ENCODE measurements at places on chromosomes 16 and 17.

GRCh38 chr17:50076591-50077235, 18.4 kb upstream of the PDK2 start:
- peaks cover 58% of the 10 kb centered on the region for H3K36me3 ChIP-seq
- peaks cover 5% of the 10 kb centered on the region for H3K27me3 ChIP-seq
- peaks cover 11% of the 10 kb centered on the region for H3K4me1 ChIP-seq
- H3K27ac ChIP-seq: no peak overlapping the region
- DNase-seq: no peak

GRCh38 chr17:2636169-2636930, 42.9 kb downstream of the PAFAH1B1 start:
- no peak for DNase-seq
- peak overlapping the region; percentile 21 for H3K27ac ChIP-seq
- peaks cover 25% of the 10 kb centered on the region for H3K36me3 ChIP-seq
- H3K4me3 ChIP-seq: no peak overlapping the region
- no peaks in the 10 kb centered on the region for H3K27me3 ChIP-seq
- peaks cover 40% of the 10 kb centered on the region for H3K4me1 ChIP-seq

DNA sequence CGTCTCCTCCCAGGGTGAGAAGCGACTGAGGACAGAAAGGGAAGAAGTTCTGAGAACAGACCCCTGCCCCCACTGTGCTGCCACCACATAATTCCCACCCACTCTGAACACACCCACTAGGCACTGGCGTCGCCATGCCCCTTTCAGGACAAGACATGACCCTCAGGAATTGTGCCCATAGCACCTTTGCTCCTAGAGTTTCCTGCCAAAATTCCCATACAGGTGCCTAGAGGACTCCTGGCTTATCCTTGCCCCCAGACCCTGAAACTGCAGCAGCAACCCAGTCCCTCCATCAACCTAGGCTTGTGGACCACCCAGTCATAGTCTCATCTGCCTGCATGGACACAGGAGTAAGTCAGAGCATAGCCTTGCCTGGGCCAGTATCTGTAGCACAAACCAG, 157.7 kb upstream of the ZNF267 start:
- DNase-seq: no peak
- H3K4me3 ChIP-seq: no peak overlapping the region
- H3K36me3 ChIP-seq: peaks cover 35% of the 10 kb centered on the region
- H3K4me1 ChIP-seq: peaks cover 17% of the 10 kb centered on the region

DNA sequence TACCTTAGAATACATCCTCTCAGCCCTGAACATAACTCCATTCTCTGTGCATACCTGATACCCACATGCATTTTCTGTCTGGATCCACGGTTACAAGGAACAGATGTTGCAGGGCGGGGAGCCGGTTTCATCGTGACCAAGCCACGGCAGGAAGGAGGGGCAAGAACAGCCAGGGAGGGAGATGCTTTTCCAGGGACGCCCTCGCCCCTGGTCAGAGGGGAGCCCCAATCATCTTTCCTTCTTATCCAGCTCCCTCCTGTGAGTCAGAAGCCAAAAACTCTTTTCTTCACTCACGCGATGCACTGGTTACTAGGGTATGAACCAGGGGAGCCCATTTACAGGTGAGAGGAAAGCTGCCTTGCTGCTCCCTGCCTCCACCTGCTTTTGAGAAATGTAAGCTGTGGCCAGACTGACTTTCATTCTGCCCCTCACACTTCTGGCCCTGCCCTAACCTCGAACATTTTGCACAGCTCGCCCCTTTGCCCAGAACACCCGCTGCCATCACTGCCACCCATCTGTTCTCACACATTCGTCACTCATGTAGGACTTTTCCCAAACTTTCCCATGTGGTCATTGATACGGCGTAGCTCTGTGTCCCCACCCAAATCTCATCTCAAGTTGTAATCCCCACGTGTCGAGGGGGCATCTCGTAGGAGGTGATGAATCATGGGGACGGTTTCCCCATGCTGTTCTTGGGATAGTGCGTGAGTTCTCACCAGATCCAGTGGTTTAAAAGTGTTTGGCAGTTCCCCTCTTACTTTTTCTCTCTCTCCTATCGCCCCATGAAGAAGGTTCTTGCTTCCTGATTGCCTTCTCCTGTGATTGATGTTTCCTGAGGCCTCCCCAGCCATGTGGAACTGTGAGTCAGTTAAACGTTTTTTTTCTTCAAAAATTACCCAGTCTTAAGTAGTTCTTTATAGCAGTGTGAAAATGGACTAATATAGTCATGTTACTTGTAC, 20.5 kb downstream of the FOXL1 start:
- peaks cover 4% of the 10 kb centered on the region for H3K36me3 ChIP-seq
- peak; percentile 64 for DNase-seq
- peak overlapping the region; percentile 79 for H3K4me3 ChIP-seq
- H3K27me3 ChIP-seq: no peaks in the 10 kb centered on the region
- H3K27ac ChIP-seq: peak overlapping the region; percentile 86

Data from HFFc6 (cell line).